Kidney glomerular epithelial cell (primary cell): ENCODE measurements at places on chromosomes 3 and 15.

- DNase-seq, result no peak
Measured at GRCh38 chr15:38196076-38196475, 56.6 kb upstream of the SPRED1 start.

GRCh38 chr3:173886-174285, 22.7 kb upstream of the CHL1 start:
- no peak for DNase-seq

DNA sequence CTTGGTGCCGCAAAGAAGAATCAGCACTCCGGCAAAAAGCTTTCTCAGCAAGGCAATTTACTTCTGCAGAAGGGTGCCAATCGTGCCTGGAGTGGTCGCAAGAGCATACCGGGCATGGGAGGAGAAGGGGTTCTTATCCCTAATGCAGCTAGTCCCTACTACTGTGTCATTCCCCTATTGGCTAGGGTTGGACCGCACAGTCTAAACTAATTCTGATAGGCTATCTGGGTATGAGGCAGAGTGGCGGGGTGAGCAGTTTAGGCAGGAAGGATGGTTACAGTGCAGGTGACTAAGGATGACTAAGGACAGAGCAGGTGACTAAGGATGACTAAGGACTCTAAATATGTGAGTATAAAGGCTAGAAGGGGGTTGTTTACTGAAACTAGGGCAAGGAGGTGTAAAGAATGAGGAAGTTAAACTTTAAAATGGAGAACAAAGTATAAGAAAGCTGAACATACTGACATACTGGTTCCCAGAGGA, 52.9 kb downstream of the PGBD4 start:
- peak; percentile 42 for DNase-seq

GRCh38 chr3:52091586-52092270, 35.4 kb upstream of the DUSP7 start:
- DNase-seq, result peak; percentile 5

DNA sequence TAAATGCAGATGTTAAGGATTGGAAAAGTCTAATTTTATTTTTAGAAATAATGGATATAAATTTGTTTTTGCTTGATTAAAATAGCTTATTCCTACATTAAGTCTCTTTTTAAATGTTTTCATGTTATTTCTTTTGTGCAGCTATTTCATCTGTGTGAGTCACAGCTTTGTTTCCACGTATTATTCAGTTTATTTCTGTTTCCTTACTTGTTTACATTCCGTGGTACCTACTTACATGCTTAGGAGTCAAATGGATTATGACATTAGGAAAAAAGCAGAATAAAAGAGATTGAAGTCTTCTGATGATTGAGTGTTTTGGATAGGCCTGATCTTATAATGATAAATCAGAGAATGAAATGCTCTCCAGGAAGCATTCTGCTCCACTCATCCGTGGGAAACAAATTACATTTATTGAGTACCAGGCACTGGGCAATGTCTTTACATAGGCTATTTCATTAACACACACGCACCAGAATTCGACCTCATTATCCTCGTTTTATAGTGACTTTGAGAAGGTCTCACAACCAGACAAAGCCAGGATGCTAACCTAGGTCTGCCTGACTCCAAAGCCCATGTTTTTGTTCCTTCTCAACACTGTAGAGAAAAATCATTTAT, 38.1 kb upstream of the RASA2 start:
- no peak for DNase-seq

DNA sequence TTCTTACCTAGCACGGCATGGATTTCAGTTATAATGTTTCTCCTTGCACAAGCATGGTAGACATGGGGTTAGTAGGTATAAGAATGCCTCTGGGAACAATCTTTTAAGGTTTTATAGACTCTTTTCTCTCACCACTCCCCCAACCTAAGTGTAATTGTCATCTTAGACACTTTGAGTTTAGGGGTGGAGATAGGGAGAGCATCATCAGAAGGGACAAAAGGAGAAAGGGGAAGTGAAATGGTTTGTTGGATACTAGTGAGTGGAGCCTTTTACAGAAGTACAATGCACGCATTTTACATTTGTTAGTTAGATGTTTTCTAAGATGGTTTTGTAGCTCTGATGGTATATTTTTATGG, 189.2 kb downstream of the TP63 start:
- DNase-seq, result no peak

DNA sequence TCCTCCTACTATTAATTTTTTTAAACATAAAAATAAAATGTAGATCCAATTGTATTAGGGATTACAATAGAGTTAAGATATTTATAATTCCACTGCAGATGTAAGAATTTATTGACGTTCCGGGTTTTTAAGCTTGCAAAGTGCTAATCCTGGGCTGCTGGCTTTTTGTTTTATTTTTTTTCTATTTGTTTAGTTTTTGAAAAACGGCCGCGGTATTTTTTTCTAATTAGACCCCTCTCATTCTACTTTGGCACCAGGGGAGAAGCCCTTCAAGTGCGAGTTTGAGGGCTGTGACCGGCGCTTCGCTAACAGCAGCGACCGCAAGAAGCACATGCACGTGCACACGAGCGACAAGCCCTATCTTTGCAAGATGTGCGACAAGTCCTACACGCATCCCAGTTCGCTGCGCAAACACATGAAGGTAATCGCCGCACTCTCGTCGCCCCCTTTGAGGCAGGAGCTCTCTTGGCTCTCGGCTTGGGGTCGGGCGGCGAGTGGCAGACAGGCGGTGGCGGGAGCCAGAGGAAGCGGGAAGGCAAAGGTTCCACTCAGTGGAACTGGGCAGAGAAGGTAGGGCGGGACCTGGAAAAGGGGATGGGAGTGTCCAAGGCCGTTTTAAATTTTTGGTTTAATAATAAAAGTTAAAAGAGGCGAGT, 3.2 kb downstream of the ZIC1 start:
- no peak for DNase-seq

DNA sequence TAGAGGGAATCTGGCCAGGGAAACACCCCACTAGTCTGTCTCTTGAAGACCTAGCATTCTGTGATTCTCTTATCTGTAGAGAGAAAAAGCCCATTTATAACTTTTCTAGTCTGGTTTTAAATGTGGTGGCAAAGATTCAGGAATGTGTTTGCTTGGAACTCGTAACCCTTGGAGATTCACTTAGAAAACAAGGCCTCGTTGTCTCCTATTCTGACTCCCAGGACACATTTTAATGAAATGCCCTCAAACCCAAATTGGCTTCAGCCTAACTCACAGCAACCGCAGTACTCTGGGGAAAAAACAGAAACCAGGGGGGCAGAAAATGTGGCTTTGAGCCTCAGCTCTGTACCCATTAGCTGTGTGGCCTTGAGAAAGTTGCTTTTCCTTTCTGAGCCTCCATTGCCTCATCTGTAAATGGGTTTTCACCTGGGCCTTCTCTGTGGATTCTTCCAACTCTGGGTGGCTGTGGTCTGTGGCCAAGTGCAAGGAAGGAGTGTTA, 36.5 kb downstream of the RPLP1 start:
- DNase-seq, result no peak

GRCh38 chr15:58715266-58715917, 34.1 kb downstream of the ADAM10 start:
- no peak for DNase-seq

- no peak for DNase-seq
Measured at GRCh38 chr15:95295896-95296625, 1034.4 kb upstream of the NR2F2 start.

GRCh38 chr15:67854358-67854757, 14.5 kb upstream of the RNU6-1 start:
- no peak for DNase-seq

- DNase-seq, result no peak
Measured at GRCh38 chr3:181009225-181009624, 19.7 kb upstream of the DNAJC19 start.

- no peak for DNase-seq
Measured at GRCh38 chr3:930866-931265, 162.0 kb upstream of the CNTN6 start.

- no peak for DNase-seq
Measured at GRCh38 chr3:16836505-16837237, 48.1 kb upstream of the PLCL2 start.

- DNase-seq, result no peak
Measured at GRCh38 chr3:57120040-57120439, 45.1 kb downstream of the IL17RD start.

DNA sequence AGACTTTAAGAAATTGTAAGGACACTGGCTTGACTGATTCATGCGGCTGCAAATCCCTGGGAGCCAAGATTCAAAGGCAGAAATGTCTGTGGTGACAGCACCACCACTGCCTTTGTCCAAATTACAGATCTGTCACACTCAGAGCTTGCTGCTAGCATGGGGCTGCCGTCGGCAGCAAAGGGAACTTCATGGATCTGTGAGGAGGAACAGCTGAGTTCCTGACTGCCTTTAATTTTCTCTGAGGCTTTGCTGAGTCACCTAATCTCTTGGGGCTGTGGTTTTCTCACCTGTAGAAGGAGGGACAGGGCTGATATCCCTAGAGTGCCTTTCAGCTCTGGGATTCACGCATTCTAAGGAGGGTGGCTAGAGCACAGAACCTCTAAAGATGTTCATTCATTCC, 4.1 kb upstream of the PAK6 start:
- DNase-seq, result no peak

GRCh38 chr15:40498418-40498817, 27.6 kb downstream of the CHST14 start:
- no peak for DNase-seq

- peak; percentile 13 for DNase-seq
Measured at GRCh38 chr3:13884851-13885703, 5.2 kb upstream of the WNT7A start.

GRCh38 chr15:43241100-43241499, 20.3 kb upstream of the EPB42 start:
- DNase-seq, result no peak

DNA sequence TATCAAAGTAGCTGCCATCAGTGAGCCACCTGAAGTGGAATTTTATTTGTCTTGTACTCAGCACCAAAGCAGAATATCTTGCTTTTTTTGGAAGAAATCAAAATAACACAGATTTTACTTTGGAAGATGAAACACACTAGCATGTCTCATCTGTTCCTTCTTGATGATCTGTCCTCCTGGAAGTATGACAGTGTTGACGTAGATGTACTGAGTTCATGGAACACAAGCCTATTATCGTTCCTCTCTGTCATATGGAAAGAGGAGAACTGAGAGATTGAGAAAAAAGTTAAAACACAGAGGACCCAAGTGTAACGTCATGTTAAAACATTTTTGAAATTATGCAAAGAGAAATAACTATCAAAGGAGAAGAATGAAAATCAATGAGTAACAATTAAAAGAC, 340.2 kb downstream of the ROBO2 start:
- no peak for DNase-seq

DNA sequence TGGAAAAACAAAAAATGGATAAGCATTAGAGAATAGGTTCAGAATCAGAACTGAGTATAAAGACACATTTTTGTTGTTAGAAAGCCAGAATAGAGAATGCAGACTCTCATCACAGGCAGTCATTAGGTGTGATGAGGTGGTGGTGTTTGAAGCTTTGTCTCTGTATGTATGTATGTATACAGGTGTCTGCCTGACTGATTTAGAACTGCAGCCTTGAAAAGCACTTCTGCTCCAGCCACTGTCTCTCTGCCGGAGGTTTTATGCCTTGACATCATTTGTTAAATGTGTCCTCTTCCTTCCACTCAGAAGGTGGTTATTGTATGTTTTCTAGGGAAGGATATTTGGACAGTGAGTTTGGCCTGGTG, 80.7 kb upstream of the ZBED2 start:
- no peak for DNase-seq

- DNase-seq, result no peak
Measured at GRCh38 chr15:27043770-27044169, 72.8 kb downstream of the GABRG3 start.

DNA sequence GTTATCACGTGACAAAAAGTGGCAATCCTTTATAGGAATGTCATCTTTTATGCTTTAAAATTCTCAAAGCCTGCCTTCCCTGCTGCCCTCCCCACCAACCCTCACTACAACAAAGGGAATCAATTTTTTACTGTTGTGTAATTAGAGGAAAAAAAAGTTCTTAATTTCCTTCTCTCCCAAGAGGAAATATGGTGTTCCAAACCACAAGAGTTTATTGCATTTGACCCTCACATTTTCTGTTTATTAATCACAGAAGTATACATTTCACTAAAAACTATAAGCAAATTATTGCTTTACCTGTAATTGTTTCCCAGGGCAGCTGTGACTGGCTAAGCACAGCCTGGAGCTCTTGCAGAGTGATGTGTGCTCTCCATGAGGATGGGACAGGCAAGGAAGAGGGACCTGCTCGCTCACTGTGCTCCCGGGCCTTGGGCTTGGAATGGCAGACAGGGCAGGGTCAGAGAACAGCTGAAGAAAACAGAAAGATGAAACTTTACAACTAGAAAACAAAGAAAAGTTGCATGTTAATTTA, 31.3 kb upstream of the ATP10A start:
- no peak for DNase-seq

DNA sequence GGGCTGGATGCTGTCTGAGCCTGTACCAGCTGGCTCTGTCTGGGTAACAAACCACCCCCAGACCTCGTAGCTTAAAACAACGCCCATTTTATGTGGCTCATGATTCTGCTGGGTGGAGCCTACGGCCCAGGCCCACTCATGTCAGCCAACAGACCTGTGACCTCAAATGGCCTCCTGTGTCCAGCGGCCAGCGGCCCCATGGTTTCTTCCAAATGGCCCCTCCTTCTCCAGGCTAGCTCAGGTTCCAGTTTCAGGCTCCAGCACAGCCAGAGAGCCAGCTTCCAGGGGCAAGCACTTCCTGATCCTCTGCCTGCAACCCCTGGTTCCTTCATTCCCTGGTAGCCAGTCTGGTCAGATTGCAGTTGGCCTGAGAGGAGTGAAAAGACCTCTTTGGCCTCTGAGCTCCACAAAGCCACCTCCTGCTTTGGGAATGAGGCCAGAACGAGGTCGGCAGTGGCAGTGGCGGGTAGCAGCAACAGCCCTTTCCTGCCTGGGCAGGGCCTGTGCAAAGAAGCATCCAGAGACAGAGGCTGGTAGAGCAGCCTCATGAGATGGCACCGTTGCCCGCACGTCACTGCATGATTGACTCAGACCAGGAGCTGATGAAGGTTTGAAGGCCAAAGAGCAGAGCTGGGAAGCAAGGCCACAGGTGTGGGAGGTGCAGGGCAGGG, 21.0 kb upstream of the PLXNA1 start:
- DNase-seq, result no peak

DNA sequence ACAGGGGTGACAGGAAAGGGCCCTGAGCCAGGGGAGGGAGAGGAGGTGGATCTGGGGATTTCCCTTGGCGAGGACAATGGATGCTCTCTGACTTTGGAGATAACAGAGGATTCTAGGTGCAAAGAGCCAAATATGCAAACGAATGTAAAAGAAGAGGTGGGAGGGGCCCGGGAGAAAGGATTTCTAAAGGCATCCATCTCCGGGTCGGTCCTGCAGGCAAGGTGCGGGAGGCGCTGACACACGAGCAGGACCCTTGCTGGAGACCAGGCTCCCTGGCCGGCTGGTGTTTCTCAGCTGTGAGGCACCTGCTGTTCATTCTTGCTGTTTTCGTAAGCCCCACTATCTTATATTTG, 115.2 kb upstream of the TLE3 start:
- no peak for DNase-seq

GRCh38 chr3:4474683-4475490, 7.8 kb upstream of the SUMF1 start:
- peak; percentile 64 for DNase-seq
